ENCODE measurements at places on chromosomes 6 and 20.
A peak's percentile ranks its signal among the peaks of the same experiment; 100 is the strongest.

GRCh38 chr20:17391127-17391771 lies 139.9 kb downstream of the BFSP1 start:
- no peak for DNase-seq

DNA sequence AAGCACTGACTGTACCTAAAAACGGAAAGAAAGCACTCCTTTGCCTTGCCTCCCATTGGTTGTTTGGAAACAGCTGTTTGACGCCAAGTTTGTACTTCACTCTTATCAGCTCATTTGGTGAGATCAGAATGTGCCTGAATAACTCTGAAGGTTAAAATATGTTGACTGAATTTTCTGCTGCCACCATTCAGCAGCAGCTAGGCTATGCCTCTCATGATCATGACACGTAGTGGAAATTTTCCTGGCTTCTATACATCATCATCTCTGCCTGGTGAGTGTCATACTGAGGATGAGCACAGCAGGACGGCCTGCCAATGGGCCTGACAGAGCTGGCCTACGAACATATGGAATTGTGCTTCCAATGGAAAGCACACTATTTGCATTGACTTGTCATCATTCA lies 704.9 kb upstream of the CITED2 start:
- DNase-seq, result no peak

DNA sequence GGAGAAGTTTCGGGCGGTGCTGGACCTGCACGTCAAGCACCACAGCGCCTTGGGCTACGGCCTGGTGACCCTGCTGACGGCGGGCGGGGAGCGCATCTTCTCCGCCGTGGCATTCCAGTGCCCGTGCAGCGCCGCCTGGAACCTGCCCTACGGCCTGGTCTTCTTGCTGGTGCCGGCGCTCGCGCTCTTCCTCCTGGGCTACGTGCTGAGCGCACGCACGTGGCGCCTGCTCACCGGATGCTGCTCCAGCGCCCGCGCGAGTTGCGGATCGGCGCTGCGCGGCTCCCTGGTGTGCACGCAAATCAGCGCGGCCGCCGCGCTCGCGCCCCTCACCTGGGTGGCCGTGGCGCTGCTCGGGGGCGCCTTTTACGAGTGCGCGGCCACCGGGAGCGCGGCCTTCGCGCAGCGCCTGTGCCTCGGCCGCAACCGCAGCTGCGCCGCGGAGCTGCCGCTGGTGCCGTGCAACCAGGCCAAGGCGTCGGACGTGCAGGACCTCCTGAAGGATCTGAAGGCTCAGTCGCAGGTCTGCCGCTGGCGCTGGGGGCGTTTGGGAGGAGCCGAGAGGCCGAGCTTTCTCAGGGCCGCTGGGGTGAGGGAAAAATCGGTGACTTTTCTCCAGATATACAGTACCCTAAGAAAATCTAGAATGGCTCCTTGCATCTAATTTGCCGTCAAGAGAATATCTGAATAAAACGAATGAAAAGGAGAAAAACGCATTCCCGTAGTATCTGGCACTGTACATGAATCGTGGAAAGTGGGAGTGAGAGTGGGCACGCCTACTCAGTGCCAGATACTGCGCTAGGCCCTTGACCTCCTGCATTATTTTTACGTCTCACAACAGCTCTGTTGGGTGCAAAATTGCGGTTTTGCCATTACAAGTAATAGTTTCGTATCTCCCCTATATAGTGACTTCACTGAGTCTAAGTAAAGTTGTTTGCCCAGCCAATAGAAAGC lies 1.0 kb downstream of the CALHM6 start:
- peak; percentile 69 for DNase-seq

- DNase-seq, result no peak
These were observed 36.7 kb upstream of the RIPOR2 start for GRCh38 chr6:24972311-24972958.

GRCh38 chr20:51586005-51586440 lies 43.5 kb upstream of the NFATC2 start:
- no peak for DNase-seq

DNA sequence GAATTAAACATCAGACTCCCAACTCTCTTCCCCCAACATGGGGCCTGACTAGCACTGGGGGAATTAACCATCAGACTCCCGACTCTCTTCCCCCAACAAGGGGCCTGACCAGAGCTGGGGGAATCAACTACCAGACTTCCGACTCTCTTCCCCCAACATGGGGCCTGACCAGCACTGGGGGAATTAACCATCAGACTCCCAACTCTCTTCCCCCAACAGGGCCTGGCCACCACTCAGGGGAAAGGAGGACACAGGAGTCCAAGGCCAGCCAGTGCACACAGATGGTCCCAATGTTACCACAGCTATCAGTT lies 13.1 kb downstream of the CST7 start:
- DNase-seq, result no peak

DNA sequence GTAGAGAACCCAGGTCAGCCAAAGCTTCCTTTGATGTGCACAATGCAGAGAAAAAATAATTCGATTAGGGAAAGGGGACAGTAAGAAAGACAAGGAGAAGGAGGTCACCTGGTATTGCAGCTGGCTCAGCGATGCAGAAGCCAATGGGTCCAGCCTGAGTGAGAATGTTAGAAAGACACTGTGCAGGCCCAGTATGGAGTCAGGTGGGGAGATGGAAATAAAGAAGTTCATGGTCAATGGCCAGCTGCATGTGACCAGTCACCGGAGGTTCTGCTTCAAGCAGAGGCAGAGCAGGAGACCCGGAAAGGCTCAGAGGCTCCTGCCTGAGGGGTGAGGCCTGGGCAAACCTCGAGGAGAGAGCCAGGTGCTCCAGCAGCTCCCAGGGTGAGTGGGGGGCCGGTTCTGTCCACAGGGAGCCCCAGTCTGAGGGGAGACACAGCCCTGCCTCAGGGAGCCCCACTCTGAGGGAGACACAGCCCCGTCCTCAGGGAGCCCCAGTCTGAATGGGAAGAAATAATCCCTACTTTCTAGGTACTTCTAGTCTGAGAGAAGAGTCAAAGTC lies 51.3 kb downstream of the LRFN2 start:
- DNase-seq, result no peak

DNA sequence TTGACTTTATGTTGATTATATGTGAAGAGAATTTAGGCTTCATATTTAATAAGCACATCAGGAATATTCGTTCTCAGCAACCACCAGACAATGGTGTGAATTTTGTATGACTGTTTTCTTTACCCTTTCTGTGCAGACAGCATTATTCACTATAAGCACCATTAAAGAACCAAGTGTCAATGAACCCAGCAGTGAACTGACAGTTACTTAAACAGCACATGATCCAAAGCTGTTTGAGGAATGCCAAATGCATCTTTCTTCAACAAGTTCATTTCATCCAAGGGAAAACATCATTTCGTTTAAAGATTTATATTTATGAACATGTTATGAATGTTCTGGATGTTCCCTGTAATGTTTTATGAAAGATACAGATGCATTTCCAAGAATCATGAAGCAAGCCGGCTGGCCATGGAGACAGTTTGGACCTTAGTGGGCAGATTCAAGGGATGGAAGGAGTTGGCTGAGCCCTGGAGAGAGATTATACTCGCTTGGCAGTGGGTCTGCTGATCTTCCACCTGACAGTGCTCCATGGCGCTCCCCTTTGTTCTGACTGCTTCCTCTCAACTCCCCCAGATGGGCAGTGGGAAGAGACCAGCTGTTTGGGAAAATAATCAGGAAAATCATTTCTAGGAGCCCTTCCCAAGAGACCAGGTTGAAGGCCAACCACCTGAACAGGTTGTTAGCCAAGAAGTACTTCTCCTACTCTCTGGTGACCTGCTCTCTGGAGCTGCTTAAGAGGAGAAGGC lies 326.0 kb upstream of the RSPO3 start:
- DNase-seq, result no peak

DNA sequence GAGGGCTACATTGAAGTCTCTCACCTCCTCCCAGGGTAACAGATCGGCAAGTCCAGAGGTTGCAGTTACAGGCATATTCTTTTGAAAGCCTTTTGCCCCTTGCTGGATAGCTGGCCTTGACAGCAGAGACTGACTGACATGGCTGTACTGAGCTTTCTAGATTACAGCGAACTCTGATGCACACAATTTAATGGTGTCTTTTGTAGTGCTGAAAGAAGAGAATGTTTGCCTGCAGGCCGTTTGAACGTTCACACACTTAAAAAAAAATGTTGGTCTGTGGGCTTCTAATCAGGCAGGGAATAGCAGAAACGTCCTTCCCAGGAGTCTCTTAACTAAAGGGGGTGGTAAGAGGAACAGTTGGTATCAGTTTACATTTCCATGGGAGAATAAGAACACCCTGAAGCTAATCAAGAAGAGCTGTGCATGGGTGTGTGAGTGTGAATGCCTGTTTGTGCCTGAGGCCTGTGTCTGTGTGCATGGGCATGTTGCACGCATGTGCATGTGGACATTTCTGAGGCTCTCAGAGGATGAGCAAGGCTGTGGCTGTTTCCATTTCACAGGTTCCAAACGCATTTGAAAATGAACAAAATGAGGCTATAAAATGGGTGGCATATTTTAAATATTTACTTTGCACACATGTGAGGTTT lies 213.9 kb upstream of the SSTR4 start:
- no peak for DNase-seq

DNA sequence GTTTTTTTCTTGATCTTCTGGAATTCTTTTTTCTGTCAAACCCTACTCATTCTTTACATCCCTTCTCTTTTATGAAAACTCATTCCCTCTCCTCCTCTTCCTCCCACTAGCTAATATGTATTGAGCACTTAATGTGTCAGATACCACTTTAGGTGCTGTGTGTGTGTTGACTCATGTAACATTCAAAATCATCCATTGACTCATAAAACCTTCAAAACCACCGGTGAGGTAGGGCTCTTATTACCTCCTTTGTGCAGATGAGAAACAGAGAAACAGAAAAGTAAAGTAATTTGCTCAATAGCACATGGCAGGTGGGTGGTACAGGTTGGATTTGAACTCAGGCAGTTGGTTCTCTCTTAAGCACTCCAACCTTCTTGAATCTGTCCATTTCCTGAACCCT lies 136.3 kb upstream of the NEDD9 start:
- DNase-seq, result no peak

DNA sequence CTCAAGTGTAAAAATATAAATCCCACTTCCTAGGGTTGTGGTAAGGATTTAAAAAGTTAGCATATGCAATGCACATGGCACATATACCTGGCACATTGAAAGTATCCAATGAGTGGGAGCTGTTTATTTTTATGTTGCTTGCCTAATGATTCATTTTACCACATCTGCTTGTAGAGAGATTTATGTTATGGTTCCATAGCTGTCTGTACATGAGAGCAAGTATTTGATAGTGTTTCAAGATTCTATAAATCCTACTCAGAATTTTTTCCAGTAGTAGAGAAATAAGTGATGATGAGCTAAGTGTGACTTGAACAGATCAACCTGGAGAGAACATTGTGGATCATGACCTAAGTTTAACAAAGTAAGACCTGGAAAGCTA lies 125.3 kb upstream of the SPTLC3 start:
- DNase-seq, result no peak

GRCh38 chr20:1266167-1266973 lies at the start of gene SNPH:
SNPH (plus strand) TSS chr20:1266294; CDS start chr20:1296240, 29,946 bp downstream.
- DNase-seq, result peak; percentile 48

- DNase-seq, result no peak
These were observed 47.6 kb downstream of the ARHGAP18 start for GRCh38 chr6:129662406-129662766.
